ENCODE measurements at places on chromosomes 6 and 20.

GRCh38 chr6:170102038-170102437 lies 188.8 kb downstream of the DLL1 start:
- DNase-seq: no peak

DNA sequence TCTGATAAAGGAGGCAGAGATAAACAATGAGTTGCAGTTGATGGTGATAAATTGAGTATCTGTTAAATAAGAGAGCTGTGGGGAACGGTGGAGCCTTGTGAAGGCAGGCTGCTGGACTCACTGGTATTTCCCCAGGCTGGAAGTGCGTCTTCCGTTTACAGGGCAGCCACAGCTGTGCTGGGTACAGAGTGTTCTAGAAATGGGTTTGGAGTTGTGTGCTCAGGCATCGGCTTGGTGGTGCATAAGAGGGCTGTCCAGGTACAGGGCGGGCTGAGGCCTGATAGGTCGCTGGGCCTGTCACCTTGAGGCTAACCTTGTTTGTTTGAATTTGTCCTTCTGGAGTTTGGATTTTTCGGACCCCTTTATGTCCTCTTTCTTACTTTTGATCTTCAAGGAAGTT lies 39.3 kb downstream of the ARID1B start:
- no peak for DNase-seq

GRCh38 chr6:44831002-44831610 lies 443.6 kb downstream of the CDC5L start:
- no peak for DNase-seq

- DNase-seq: no peak
Observed at GRCh38 chr6:169388395-169389166, 134.9 kb upstream of the THBS2 start.

GRCh38 chr20:2141600-2142575 lies 40.3 kb downstream of the STK35 start:
- DNase-seq: no peak

GRCh38 chr20:36219671-36220220 lies 16.5 kb upstream of the AAR2 start:
- DNase-seq: no peak

DNA sequence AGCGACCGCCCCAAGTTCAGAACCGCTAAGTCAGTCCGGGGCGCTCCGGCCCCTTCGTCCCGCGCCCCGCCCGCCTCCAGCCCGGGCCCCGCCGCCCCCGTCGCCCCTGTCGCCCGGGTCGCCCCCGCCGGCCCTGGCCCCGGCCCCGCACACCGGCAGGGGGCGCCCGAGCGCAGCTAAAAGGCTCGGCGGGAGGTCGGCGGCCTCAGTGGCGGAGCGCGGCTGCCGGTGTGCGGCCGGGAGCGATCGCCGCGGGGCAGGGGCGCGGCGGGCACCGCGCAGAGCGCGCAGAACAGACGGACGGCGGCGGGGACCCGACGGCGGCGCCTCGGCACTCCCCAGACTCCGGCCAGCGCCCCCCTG lies at the start of gene FNDC1:
Gene FNDC1, plus strand, starts transcription at position 208 of the 363 bp plus-strand sequence. CDS start 197 bp downstream, outside the sequence.
- DNase-seq: no peak

- DNase-seq: no peak
Observed at GRCh38 chr6:103872678-103873077, 987.0 kb downstream of the HACE1 start.

DNA sequence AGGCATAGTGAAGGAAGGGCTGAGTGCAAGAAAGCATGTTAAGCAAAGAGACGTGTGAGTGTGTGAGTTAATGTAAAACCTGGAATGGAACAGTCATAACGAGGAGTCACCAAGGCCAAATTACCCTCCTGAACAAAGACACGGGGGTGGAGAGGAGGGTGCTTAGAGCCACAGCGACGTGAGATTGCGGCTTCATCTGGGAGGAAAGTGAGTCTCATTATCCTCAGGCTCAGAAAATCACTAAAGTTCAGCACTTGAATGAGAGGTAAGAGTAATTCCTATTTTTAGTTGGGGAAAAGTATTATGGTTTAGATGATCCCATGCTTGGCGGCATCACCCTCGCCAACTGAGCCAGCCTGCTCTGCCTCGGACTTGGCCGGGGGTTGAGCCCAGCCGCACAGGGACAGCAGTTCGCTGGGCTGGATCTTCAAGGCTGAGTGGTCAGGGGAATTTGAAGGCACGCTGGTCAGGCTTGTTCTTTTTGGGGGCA lies 136.6 kb downstream of the DTNBP1 start:
- no peak for DNase-seq

DNA sequence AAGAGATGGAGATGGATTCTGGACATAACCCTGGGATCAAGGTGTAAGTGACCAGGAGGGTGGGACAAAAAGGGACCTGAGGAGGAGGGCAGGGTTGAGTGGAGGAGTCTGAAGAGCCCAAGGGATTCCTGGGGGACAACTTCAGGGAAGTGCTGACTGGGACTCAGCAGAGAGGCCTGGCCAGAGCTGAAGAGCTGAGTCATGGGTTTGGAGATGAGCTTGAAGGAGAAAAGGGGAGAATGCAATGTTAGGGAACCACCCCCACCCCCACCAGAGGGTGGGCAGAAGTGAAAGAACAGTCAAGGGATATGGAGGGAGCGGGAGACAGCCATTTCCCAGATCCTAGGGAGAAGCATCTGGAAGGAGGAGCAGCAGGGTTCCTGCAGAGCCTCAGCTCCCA lies 55.2 kb downstream of the INSM1 start:
- no peak for DNase-seq

- DNase-seq: no peak
Observed at GRCh38 chr20:15162079-15162647, 824.8 kb upstream of the FLRT3 start.

DNA sequence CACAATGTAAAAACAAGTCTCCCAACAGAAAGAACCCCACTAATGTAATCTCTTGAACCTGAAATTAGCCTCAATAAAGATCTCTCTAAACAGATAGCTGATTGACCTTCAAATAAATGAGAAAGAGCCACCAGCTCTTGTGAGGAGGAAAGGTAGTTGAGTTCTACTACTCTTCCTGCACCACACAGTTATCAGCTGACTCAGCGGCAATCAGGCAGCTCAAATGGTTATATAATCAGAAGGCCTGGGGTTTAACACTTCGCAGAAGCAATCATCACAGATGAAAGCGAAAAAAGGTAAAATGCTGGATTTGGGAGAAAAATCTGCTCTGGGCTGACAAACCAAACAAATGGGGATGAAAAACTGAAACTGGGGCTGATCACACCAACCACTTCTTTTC lies 91.8 kb downstream of the CHD6 start:
- DNase-seq: no peak

GRCh38 chr20:45251884-45252560 lies 2.3 kb downstream of the SLPI start:
- DNase-seq: no peak

- no peak for DNase-seq
Observed at GRCh38 chr6:163707387-163708355, 293.2 kb downstream of the QKI start.

DNA sequence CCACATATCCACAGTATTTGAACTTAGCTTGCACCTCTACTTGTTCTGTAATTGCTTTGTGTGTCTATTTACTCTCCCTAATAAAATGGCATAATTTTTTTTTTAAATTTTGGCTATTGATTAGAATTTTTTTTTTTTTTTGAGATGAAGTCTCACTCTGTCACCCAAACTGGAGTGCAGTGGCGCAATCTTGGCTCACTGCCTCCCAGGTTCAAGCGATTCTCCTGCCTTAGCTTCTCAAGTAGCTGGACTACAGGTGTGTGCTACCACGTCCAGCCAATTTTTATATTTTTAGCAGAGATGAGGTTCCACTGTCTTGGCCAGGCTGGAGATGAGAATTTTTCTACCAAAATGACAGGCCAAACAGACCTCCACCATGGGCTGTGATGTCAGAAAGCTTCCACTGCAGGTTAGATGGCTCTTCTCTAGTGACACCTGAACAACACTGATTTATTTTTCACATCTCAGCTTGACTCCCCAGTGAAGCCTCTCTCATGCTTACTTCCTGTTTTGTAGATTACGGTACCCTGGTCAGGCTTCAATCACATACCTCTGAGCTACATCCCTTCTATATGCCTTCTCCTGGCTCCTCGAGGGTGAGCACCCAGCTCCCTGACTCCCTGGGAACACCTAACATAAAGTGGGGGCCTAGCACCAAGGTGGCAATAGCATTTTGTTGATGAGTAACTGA lies 112.8 kb downstream of the ARHGAP18 start:
- DNase-seq: no peak

GRCh38 chr6:145009711-145010110 lies 724.6 kb downstream of the UTRN start:
- no peak for DNase-seq

DNA sequence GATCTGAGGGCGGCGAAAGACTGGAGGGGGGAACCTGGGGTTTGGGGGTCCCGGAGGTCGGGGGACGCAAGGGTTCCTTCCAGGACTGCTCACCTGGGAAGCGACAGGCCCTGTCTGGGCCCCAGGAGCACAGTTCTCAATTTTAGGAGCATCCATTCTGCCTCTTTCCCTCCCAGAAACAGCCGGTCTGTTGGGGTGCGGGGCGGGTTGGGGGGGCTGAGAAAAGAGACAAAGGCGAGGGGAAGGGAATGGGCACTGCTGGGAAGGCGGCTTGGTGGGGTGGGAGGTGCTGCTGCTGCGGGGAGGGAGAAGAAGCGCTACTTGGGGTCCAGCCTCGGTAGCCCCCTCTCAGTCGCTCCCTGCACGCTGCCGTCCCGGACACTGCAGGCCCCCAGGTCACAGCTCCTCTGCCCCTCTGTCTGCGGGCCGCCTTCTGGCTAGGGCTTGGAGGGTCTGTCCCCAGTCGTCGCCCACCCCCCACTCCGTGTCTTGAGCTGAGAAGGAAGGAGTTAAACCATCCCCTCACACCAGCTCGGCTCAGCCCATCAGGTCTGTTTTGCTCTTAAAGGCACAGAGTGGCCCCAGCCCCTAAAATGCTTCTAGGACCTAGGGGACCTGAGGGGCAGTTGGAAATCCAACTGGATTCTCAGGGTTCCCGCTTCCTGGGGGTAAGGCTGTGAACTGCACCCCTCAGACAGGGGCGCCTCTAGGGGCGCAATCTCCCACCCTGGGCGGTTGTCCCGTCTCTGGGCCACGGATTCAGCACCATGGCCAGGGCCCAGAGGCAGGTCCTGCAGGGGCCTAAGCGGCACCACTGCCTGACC lies 690 bp downstream of the GDAP1L1 start:
- DNase-seq: no peak

DNA sequence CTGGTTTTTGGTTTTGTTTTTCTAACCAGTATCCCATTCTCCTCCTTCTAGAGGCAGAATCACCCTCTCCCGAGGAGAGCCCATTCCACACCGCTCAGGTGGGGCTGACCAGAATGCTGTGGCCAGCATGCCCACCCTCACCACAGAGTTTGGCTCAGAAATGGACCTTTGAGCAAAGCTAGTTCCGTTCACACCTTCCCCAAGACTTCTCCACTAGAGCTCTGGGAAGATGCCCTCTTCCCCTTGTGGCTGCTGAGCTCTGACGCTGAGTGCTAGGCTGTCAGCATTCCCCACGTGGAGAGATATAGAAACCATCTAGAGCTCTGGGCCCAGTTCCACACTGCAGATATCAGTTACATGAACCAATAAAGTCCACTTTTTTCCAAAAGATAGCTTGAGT lies 7.9 kb downstream of the GPLD1 start:
- DNase-seq: no peak

DNA sequence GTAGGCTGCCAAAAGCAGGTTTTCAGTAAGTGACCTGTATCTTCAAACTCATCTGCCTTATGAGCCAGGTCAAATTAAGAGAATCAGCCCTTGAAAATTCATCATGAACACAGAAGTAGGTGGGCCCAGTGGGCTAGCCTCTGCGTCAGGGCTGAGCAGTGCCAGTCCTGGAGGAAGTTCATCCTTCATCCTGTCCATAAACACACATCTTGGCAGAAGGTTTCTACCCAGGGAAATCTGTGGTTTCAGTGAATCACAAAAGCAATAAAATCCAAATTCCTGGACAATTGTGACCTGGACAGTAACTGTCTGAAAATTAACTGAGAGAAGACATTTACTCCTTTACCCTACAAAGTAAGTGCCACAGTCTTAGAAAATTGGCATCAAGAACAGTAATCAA lies 72.4 kb downstream of the ATG5 start:
- DNase-seq: no peak

- peak; percentile 94 for DNase-seq
Observed at GRCh38 chr6:134379076-134379475, 61.2 kb upstream of the SGK1 start.

DNA sequence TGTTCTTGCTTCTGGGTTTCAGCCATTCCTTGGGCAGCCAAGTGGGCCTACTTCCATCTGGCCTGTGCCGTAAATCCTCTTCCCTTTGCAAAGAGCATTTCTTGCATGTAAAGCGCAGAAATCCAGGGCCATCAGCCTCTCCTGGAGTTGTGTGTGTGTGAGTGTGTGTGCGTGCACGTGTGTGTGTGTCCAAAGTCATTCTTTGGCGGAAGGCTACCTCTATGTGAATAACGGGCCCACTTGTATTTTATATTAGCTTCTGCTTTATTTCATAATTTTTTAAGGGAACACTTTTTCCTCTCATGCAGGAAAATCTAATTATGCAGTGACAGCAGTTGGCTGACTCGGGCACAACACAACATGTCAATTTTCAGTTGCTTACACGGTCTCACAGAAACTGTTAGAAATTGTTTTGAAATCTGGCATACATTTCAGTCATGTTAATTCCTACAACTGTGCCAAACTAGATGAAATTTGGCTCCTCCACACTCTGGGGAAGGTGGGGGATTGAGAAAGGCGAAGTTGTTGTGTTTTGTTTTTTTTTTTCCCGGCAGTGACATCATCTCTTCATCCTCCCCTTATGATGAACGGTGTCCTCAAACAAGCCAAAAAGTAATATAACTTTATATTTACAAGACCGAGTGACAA lies 223.7 kb upstream of the TSHZ2 start:
- no peak for DNase-seq

GRCh38 chr6:3483675-3484074 lies 26.8 kb upstream of the SLC22A23 start:
- DNase-seq: no peak

GRCh38 chr20:60035-60918 lies 27.2 kb upstream of the DEFB125 start:
- DNase-seq: no peak

- no peak for DNase-seq
Observed at GRCh38 chr6:125258651-125259353, 43.0 kb downstream of the HDDC2 start.

- DNase-seq: no peak
Observed at GRCh38 chr6:169854083-169854725, 102.8 kb downstream of the ERMARD start.

GRCh38 chr20:48414786-48415185 lies 413.0 kb downstream of the PREX1 start:
- DNase-seq: no peak

Data from DMS153 (cell line).